HFFc6 (cell line): ENCODE measurements at places on chromosomes 16 and 17.

GRCh38 chr16:11151156-11151884 lies 104.7 kb downstream of the SOCS1 start:
- no peak for DNase-seq

- no peak for DNase-seq
Measured at GRCh38 chr16:31487720-31488467, 5.0 kb downstream of the SLC5A2 start.

DNA sequence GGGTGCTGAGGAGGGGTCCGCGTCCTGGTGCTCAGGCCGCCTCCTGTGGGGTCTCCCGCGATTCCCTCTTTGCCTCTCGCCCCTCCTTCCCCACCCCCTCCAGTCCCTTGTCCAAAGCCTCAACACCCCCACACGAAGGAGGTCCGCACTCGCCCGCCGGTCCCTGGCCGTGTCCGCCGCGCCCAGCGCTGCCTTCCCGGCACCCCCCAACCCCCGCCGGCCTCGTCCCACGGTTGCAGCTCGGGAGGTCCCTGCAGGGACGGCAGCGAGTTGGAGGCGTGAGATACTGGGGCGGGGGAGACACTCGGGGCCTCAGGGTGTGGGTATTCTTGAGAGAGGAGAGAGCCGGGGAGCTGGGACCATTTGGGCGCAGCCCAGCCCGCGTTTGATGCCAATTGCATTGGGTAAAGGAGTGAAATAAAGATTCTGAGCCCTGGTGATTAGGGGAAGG lies 468 bp downstream of the FLYWCH2 start:
- no peak for DNase-seq

GRCh38 chr17:59521465-59522126 lies 43.8 kb upstream of the DHX40 start:
- peak; percentile 43 for DNase-seq

GRCh38 chr17:77405867-77406732 lies 265.3 kb downstream of the SEC14L1 start:
- no peak for DNase-seq

DNA sequence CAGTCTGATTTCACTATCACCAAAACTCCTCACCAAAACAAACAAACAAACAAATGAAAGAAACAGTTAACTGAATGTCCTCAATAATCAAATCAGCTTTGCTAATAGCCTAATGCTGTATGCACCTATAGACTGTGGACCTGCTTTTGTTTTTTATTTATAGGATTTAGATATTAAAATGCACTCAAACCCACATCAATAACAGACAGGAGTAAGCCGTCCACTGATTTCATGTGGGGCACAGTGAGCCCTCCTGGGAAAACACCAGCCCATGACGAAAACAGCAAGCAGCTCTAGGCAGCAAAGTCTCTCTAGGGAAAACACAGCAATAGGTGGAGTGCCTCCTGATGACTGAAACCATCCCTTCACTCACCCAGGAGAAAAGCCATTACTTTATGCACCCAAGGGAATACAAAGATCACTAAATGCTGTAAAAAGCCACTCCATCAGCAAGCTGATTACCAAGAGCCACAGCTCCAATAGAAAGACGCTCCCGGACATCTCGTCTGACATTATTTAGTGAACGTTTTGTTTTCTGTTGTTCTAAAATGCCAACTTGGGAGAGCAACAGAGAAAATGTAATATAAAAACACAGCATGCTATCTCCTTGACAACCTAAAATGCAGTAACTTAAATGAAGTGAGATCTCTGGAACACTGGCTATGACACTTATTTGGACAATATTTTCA lies 47.8 kb downstream of the ANKFY1 start:
- no peak for DNase-seq

DNA sequence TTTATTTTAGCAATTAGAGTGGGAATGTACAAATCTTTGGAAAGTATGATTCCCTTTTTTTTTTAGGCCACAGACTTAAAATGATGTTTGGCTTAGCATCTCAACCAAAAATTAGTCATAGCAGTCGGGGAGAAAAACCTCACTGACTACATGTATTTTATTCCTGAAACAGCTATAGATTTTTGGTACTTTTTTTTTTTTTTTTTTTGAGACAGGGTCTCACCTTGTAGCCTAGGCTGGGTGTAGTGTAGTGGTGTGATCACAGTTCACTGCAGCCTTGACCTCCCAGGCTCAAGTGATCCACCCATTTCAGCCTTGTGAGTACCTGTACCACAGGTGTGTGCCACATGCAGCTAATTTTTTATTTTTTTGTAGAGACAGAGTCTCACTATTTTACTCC lies 23.4 kb downstream of the RNFT1 start:
- DNase-seq = no peak

DNA sequence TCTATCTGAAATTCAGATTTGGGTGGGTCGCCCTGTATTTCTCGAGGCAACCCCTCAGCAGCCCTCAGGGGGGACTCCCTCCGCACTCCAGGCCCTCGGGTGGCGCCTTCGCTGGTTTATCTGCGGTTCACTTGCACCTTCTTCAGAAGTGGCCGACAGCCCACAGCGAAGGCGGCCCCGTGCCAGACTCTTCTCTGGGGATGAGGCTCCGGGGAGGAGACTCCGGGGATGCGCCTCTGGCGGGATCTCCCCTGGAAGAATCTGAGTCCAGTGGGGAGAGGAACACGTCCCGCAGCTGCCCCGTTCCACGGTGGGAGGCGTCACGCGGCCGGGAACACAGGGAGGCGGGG lies 63.9 kb upstream of the DNAJA2 start:
- DNase-seq = no peak

DNA sequence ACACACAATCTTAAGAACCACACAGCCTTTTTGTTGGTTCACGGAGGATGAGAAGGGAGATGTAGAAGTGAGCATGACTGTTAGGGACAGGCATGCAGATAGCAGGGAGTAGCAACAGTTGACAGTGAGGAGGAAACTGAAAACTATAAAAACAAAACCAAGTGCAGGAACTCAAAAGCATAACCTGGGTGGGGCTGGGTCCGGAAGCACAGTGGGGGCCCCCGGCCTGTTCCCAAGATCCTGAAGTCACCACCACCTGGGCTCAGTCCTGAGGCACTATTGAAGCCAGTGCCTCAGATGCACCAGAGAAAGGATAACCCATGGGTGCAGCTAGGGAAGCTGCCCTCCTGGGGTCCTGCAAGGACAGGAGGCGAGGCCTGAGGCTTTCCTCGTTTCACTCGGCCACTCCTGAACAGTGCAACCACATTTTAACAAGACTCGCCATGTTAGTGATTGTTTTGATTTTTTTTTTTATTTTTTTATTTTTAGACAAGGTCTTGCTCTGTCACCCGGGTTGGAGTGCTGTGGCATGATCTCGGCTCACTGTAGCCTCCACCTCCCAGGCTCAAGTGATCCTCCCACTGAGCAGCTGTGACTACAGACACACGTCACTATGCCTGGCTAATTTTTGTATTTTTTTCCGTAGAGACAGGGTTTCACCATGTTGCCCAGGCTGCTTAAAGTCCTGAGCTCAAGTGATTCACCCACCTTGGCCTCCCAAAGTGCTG lies 27.7 kb upstream of the CBX4 start:
- no peak for DNase-seq

- DNase-seq = no peak
Measured at GRCh38 chr16:82459580-82460256, 167.1 kb upstream of the CDH13 start.

DNA sequence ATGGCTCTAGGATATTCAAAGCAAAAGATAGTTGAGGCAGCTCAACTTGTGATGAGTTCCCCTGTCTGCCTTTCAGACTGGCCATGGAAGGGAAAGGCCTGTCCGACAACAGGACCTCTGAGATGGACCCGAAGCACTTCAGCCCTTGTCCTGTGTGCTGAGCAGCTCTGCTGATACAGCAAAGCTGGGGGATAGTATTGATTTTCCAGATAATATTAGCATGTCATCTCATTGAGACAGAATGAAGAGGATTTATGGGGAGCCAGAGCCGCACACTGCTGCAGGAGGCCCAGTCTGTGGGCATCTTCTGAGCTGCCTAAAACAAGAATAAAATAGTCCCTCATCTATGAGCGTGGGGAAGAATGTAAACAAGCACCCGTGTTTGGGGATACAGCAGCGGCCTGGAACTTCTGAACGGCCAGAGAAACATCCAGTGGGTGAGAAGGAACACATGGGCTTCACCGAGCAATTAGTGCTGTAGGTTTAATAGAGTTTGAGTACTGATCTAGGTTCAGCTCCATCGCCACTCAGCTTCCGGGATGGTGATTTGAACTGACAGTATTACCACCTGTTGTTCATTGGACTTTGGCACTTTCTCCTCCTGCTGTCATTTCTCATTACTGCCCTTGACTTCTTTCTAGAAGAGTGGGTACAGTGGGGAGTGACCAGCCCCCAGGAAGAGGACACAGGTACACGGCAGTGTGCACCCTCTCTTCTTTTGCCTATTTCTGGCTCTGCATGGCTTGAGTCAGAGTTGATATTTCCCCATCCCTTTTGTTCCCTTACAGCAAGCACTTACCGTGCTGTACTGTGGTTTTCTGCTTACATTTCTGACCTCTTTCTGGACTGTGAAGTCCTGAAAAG lies 96.5 kb upstream of the TBX2 start:
- DNase-seq = no peak

- no peak for DNase-seq
Measured at GRCh38 chr17:81245665-81246342, 6.7 kb downstream of the NDUFAF8 start.

DNA sequence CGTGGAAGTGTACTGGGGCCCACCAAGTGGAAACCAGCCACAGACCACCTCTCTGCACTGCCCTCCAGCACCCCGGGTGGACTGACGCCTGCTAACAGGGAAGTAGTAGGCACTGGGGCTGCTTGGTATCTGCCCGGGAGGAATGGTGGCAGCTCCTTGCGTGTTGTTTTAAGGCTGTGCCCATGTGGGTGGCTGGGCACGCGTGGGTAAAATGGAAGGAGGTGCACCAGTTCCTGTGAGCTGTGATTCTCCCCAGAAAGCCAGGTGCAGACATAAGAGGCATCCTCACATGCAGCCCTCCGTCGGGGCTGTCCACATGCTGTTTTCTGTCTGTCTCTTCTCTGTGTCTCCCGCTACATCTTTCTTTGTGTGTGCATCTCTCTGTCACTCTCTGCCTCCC lies 122.3 kb downstream of the ENGASE start:
- no peak for DNase-seq

DNA sequence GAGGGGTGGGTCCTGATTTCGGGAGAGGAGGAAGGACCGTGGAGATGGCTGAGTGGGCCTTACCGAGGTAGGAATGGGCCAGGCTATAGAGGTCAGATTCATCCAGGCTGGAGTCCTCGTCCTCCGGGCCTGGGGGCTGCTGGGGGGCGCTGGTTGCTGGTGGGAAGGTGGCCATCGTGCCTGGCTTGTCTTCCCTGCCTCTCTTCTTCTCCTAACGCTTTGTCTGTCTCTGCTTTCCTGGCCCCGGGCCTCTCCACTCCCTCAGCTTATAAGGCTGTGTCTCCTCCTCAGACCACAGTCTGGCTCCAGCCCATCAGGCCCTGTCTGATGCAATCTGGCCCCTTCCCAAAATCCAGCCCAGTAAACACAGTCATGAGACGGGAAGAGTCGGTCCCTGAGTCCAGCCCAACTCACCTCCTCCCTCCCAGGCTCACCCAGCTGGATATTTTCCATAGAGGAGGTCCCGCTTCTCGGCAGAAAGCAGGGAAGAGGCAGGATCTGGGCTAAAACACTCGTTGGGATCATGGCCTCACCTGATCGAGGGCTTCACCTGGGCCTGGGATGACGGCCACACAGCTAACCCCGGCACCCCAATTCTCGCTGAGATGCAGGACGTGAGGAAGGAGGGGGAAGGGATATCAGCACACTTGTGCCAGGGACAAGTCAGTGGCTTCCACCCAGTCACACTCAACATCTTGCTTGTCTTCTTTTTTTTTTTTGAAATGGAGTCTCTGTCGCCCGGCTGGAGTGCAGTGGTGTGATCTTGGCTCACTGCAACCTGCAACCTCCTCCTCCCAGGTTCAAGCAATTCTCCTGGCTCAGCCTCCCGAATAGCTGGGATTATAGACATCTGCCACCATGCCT lies at the start of gene NUPR1:
Gene NUPR1, minus strand, starts transcription at position 242 of the 864 bp plus-strand sequence. Its CDS starts 67 bp downstream, at position 175.
- peak; percentile 93 for DNase-seq

- DNase-seq = peak; percentile 10
Measured at GRCh38 chr17:69501591-69502468, 87.3 kb downstream of the MAP2K6 start.

DNA sequence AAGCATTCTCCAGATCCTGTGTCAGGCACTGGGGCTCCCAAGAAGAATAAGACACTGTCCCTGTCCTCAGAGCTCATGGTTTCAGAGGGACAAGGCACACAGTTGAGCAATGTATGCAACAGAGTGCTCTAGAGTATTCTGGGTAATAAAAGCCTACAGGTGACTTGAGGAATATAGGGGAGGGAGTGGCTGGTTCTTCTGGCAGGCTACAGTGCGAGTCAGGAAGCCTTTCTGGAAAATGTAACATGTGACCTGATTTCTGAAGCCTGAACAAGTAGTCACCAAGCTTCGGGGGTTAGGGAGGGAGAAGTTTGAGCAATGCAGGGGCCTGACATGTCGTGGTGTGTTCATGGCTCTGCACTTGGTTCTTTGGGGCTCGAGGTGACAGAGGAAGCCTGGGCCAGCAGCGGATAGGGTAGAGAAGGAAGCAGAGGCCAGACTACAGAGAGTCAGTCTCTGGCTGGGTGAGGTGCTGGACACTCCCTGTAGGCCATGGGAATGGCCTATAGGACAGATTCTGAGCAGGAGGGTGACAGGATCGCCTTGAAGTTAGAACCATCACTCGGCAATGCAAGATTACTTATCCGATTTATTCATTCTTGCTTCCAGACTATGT lies 16.0 kb upstream of the LRRC75A start:
- no peak for DNase-seq

GRCh38 chr16:17276010-17276530 lies 194.7 kb downstream of the XYLT1 start:
- no peak for DNase-seq

- no peak for DNase-seq
Measured at GRCh38 chr16:31364421-31364820, 9.4 kb downstream of the ITGAX start.

GRCh38 chr16:51431517-51432241 lies 280.6 kb upstream of the SALL1 start:
- DNase-seq = peak; percentile 99

- DNase-seq = no peak
Measured at GRCh38 chr17:39277110-39277509, 51.4 kb upstream of the STAC2 start.

DNA sequence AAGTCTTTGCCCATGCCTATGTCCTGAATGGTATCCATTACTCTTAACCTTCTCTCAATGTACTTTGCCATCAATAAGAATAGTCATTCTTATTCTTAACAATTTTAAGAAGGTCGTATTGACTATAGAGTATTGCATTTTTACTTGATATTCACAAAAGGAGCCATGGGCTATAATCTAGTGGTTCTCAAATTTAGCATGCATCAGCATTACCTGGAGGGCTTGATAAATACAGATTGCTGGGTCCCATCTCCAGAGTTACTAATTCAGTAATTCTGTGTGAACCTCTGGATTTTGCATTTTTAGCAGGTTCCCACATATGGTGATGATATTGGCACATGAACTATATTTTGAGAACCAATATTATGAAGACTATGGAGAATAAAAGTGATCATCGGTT lies 89.6 kb downstream of the ABCA8 start:
- no peak for DNase-seq

GRCh38 chr17:41620583-41621434 lies 3.6 kb downstream of the KRT17 start:
- DNase-seq = no peak
